H1 (cell line): ENCODE measurements at places on chromosomes 2 and 18. TPM values are rescaled to one million over a fixed set of nuclear protein-coding genes. Genes with fewer than 3 reads are reported as not detected.
A peak's percentile ranks its signal among the peaks of the same experiment; 100 is the strongest.

REG1B gene
- total RNA-seq, result not detected in 2 replicates

GRCh38 chr2:199057936-199058335, 399.8 kb downstream of the SATB2 start:
- DNase-seq, result no peak

GAREM1 gene
- total RNA-seq, result 9.2 and 9.6 TPM in 2 replicates

GRCh38 chr2:219167997-219168396, 1.8 kb downstream of the SLC23A3 start:
- DNase-seq, result no peak

INHA gene
- total RNA-seq, result 0.65 and 0.73 TPM in 2 replicates

- peak; percentile 73 for DNase-seq
Observed at GRCh38 chr18:57427429-57428201, 7.6 kb upstream of the ONECUT2 start.

LTBP1 gene
- total RNA-seq, result 23.8 and 24.7 TPM in 2 replicates

LYG2 gene
- not detected in 2 replicates for total RNA-seq

GRCh38 chr18:37294951-37295350, 270.6 kb downstream of the CELF4 start:
- DNase-seq, result peak; percentile 46

DNA sequence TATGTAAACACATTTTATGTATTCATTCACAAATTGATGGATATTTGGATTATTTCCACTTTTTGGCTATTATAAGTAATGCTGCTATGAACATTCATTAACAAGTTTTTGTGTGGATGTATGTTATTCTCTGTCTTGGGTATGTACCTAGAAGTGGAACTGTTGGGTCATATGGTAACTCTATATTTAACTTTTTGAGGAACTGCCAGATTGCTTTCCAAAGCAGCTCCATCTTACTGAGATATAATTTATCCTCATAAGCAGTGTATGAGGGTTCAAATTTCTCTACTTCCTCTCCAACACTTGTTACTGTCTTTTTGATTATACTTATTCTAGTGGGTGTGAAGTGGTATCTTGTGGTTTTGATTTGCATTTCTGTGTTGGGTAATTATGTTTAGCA, 7.1 kb upstream of the EML6 start:
- no peak for DNase-seq

- no peak for DNase-seq
Observed at GRCh38 chr2:219003267-219003634, 10.0 kb upstream of the CRYBA2 start.

DNA sequence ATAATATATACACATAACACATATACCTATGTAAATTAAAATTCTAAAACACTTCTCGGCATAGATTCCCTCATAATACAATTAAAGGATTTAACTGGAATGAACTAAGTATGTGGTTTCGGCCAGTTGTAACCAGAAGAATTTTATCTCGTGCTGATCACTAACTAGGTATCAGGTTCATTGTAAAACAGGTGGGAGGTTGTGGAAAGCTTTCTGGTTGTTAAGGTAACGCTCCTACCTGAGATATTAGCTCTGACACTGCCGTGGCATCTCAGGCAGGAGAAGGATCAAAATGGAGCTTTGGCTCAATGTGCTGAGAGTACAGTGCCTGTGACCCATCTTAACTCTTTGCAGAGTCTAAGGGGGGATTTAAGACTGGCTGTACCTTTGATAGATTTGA, 42.5 kb downstream of the SLC9A2 start:
- no peak for DNase-seq

SLC9A4 gene
- not detected in 2 replicates for total RNA-seq

- DNase-seq, result no peak
Observed at GRCh38 chr2:233404222-233404621, 49.9 kb downstream of the DGKD start.

DNA sequence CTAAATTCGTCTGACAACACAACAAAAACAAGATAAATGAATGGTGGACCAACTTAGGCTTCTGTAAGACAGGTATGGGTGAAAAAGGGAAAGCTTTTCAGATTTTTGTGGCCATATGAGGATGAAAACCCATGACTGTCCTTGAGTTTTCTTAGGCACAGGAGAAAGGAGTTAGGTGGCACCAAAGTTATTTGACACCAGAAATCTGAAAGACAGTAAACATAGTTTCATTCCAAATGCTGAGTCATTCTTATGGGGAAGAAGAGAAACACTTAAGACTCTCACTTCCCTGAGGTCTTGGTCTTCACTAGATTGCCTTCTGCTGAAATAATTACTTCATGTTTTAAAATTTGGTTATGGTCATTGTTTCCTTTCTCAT, 5.2 kb upstream of the GPD2 start:
- DNase-seq, result no peak

- no peak for DNase-seq
Observed at GRCh38 chr2:112648081-112648480, 2.3 kb downstream of the SLC20A1 start.

DNA sequence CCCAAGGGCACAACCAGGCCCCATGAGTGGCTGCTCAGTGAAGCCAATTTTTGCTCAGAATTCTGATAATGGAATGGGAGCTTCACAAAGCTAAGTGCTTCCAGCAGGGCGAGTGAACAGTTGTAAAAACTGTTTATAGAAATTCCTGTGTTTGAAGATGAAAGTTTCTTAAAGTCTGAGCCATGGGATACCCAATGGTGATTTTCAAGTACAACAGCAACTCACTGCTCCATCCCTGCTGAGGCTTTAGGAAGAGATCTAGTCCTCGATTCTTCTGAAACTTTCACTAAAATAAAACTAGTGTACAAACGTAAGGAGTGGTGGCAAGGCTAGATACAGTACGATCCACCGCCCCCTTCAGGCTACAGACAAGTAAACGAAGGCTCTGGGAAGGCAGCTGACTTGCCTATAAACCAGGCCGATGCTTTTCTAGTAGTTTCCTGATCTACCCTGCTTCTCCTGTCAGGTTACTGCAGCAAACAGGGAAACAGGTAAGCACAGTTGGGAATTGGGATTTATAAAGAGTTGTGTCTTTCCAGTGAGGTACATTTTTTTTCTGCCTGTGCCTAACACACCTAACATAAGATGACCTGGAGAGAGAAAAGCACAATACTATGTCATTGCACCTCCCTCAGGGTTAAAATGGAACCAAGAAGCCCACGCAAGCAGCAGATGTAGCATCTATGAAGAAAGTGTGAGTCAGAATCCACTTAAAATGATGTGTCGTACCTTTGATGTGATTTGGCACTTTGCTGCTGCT, 108.7 kb downstream of the UXS1 start:
- DNase-seq, result no peak

DNA sequence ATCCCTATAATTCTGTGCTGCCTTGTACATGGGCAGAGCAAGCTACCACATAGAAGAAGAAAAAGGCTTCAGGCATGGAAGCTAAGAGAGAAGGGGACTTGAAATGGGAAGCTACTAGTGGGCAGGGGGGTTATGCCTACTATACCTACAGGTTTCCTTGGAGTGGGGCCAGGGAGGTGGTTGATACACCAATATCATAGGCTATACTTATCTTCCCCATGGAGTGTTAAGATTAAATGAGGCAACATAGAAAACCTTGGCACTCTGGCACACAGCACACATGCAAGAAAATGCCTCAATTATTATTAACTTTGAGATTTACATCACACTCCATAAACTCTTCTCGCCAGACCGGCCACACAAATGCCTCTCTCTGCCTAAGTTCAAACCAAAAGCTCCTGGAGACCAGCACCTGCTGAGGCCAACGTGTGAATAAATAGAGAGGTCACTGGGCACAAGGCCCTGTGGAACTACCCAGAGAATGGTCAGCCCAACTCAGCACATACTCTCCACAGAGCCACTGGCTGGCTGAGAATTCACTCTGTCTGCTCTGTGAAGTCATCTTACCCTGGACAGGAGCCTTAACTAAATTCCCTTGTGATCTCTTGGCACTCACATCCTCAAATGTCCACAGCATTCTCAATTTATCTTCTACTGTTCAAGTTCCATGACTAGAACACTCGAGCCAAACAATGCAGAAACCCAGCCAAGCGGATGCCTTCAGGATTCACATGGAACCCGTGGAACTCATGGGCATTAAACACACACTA, 498.7 kb downstream of the BCL11A start:
- DNase-seq, result no peak

- no peak for DNase-seq
Observed at GRCh38 chr2:71592181-71592711, 138.9 kb downstream of the DYSF start.

SLC19A3 gene
- total RNA-seq, result 5.9 and 9.8 TPM in 2 replicates

- DNase-seq, result no peak
Observed at GRCh38 chr18:43572163-43572562, 294.9 kb upstream of the SYT4 start.

DNA sequence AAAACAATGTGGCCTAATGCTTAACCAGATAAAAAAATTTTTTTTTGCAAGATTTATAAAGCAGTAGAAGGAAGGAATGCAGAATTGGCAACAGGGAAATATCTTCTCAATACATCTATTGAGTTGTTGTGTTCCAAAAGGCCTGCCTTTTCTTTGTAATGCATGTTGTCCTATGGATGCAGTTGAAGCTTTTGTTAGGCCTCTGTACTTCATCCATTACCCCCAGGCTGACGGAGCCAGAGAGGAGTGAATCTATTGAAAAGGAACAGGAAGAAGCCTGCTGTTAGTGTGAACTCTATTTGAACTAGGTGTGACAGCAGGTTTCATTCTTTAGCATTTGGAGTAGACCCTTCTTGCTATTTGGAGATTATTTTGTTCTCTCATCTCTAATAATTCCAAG, 56.5 kb downstream of the MTX2 start:
- DNase-seq, result peak; percentile 41

DNA sequence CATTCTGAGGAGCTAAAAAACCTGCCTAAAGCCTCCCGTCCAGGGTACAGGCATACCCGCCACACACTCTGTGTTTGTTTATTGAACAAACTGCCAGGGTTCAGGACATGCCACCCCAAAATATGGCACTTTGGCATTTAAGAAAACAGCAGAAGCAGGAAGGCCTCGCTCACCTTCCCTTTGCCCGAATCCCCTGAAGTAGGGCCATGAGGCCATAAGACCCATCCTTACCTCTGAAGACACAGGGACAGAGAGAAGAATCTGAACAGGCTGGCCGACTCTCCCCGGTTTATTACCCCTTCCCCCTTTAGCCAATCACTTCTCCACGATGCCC, 1.7 kb upstream of the NEURL3 start:
- no peak for DNase-seq

DNA sequence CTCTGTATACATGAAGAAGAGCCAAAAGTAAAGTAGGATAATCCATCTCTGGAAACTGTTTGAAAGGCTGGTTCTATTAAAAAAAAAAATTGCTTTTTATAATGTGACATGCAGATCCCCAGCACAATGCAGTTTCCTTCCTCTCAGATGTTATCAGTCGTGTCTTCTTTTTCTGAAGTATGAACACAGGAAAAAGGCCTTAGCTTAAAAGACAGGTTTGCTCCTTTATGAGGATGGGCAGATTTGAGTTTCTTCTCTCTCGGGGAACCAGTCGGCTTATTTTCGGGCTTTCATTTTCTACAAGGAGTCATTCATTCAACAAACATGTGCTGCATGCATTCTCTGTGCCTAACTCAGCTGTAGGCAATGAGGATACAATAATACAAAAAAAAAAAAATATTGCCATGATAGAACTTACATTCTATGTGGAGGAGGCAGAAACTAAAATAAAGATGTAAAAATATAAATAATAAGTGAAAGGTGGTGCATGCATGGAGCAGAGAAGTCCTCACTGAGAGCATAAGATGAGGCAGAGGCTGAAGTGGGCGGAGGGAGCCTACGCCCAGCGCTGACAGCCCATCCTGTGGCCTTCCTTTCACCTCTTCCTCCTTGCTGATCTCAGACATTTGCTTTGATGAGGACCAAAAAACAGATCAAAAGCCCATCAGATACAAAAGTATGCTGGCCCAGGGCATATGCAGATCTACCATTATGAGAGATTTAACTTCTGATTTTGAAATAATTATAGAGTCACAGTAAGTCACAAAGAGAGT, at the start of gene CD226:
Gene CD226 (minus strand): TSS at position 513 of the 773 bp plus-strand sequence. CDS start 467 bp downstream, at position 46.
- no peak for DNase-seq

- DNase-seq, result no peak
Observed at GRCh38 chr18:12656605-12656937, 1.3 kb downstream of the SPIRE1 start.

DNA sequence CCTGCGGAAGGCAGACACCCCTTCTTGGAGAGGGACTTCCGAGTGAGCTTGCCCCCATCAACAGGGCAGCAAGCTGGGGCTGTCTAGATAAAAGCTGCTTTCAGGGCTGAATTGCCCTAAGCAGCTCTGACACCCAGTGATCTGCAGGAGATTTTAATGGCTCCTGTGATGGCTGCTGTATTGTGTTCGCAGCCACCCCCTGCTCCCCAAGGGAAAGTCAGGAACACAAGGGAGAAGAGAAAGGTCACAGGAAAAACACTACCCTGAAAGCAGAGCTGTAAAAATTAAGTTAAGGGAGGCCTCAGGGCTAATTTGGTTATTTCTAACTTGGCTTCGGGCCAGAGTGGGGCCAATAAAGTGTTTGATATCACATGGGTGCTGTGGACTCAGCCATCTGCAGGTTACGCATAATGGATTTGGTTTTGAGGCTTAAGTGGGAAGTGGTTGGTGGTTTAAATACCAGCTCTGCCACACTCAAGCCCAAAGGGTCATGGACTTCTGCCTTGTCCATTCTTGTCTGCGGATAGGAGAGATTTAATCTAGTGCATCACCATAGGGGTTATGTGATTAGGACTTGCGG, 147.6 kb downstream of the CLIP4 start:
- DNase-seq, result no peak
